Neural progenitor cell (in vitro differentiated cells): ENCODE measurements at places on chromosomes 2 and 18.

GRCh38 chr2:207166349-207167098 lies 776 bp upstream of the KLF7 start:
- DNase-seq, result peak; percentile 92

DNA sequence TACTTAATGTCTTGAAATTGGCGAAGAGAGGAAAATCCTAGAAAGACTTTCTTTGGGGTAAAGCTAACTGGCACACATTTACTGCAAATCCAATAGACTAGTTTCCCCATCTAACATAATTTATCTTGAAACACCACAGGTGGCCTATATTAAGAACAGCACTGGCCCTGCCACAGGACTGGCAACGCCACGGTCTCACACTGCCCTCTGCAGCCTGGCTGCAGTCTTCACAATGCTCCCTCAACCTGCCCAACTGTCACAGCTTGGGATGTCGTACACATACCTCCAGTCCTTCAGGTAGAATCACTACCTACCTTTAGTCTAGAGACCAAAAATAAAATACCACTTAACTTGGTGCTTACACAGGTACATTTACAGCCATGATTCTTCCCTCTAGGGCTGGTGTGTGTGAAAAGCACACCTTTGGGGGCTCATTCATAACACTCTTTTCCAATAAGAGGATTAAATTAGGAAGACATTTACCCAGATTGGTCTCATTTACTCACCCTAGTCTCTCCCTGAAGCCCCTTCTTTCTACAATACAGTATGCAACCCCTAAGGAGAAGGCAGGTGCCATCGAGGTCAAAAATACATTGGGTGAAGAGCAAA lies 222.2 kb downstream of the C1D start:
- DNase-seq, result peak; percentile 80

DNA sequence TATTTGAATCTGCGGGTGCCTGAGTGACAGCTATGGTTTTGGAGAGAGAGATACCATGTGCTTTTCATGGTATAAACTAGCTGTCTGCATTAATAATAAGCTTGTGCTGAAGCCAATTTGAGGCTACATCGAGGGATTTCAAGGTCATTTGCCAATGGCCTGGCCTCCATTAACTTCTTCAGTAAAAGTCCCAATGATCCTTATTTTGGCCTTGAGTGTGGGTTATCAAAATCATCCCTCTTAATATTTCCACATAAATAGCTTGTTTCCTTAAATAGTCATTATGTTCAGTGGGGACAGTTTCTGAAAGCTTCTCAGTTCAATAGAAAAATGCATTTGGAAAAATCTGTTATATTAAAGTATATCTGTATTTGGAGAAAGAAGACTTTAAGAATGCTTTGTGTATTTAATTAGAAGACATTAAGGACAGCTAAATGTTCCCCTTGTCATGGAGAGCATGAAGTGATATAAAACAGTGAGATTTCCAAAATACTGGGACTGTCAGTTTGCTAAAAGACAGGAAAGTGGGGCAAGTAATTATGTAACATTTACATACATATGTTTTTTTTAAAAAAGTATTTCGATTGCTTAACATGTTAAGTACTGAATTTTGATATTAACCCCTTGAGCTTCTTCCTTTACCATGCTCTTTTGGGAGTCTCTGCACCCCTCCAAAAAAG lies 355.5 kb upstream of the ZEB2 start:
- no peak for DNase-seq

DNA sequence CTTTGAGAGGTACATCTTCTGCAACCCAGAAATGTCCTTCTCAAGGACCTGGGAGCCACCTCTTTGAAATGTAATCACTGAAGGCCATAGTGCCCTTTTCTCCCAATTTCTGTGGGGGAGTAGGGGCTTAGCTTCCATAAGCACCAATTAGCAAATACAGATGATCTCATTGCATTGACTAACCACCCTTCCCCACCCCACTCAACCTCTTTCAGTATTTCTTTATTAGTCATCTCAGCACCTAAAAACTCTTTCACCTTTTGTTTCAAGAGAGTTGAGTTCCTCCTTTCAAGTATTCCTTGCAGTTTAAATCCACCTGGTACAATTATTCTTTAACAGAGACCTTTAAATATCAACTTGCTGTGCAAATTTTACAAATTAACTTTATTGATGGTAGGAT lies 1011.8 kb upstream of the CDH2 start:
- DNase-seq, result no peak

- DNase-seq, result peak; percentile 57
Measured at GRCh38 chr2:109057686-109058085, 68.7 kb upstream of the EDAR start.

GRCh38 chr18:11146947-11147345 lies 2.4 kb downstream of the PIEZO2 start:
- no peak for DNase-seq

GRCh38 chr18:59876310-59876626 lies 23.5 kb upstream of the PMAIP1 start:
- DNase-seq, result no peak

DNA sequence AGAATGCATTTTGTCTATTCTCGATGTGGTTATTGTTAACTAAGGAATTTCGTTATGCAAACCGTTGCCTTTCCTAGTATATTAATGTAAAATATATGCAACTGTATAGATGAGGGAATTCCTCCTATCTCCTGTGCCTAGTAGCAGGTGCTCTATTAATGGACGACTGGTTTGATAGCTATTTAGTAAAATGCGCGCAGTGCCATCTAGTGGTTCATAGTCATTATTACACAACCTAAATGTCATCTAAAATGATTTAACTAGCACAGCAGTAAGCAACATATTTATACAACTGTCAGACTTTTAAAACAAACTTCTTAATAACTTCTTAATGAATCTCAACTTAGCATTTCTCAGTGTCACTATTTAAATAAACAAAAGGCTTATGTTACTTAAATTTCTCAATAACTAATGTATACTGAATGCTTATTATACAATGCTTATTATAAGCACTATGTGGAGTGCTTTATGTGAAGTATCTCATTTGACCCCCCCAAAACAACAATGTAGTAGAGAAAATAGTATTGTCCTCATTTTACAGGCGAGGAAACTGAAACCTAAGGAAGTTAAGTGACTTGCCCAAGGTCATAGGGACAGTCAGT lies 77.9 kb downstream of the DTNA start:
- peak; percentile 75 for DNase-seq

DNA sequence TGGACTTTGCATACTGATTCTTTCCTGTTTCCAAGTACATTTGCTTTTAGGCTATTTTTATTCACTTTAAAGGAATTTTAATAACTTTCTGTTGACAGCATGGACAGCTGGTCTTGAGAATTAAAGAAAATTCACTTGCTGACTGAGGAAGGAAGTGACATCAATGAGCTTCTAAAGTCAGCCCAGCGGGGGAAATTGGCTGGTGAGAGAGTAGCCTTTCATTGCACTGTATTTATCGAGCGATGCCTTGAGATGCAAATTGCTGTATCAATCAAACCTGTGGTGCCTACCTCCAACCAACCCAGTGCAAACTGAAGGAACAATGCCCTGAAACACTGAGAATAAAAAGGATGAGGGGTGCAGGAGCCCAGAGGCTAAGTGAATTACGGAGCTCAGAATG lies 91.4 kb upstream of the AQP4 start:
- peak; percentile 85 for DNase-seq

DNA sequence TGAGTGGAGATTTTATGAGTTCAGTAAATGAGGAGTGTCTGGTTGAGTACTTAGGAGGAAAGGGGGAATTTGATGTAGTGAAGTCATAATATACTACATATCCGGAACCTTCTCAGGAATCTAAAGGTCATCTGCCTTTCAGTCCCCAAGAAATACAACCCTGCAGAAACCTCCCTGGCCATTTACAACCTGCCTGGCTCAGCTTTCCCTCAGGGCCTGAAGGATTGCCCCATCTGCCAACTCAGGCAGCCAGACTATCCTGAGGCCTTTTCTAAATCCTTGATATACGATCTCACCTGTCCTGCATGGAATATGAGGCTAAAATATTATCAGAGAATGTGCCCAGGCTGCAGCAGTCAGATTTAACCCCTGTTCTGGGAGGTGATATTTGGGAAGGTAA lies 165.4 kb upstream of the SPOPL start:
- no peak for DNase-seq

- no peak for DNase-seq
Measured at GRCh38 chr2:189542145-189542882, 38.3 kb downstream of the SLC40A1 start.

GRCh38 chr2:24707143-24707542 lies 86.0 kb downstream of the PTRHD1 start:
- no peak for DNase-seq

DNA sequence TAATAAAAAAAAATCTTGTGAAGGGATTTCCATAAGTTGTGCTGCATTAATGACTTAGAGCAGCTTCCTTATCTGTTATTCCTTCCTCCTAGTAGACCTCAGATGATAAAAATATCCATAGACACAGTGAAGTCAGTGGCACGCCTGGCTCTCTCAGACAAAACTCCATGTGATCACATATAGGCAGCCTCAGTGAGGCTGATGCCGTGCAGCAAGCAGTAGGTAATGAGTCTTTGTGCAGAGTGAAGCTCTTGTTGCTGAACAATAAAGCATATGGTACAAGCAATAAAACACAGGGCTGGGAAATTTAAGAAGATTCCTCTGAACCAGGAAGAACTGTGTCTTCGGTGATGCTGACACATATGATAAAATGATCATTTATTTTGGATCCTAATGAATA lies 102.7 kb downstream of the CSRNP3 start:
- peak; percentile 29 for DNase-seq

- no peak for DNase-seq
Measured at GRCh38 chr2:50006327-50006726, 852.0 kb upstream of the FSHR start.

- no peak for DNase-seq
Measured at GRCh38 chr2:136029149-136029548, 43.7 kb upstream of the DARS1 start.

- no peak for DNase-seq
Measured at GRCh38 chr2:208360259-208361076, 46.1 kb upstream of the PTH2R start.

- DNase-seq, result no peak
Measured at GRCh38 chr2:26000561-26001082, 18.3 kb upstream of the KIF3C start.

DNA sequence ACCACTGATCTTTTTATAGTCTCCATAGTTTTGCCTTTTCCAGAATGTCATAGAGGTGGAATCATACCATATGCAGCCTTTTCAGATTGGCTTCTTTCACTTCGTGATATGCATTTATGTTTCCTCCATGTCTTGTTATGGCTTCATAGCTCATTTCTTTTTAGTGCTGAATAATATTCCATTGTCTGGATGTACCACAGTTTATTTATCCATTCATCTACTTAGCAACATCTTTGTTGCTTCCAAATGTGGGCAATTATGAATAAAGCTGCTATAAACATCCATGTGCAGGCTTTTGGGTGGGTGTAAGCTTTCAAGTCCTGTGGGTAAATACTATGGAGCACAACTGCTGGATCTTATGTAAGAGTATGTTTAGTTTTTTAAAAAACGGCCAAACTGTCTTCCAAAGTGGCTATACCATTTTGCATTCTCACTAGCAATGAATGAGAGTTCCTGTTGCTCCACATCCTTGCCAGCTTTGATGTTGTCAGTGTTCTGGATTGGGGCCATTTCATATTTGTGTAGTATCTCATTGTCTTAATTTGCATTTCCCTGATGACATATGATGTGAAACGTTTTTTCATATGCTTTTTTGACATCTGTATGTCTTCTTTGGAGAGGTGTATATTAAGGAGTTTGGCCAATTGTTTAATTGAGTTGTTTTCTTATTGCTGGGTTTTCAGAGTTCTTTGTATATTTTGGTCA lies 20.6 kb downstream of the STPG4 start:
- DNase-seq, result no peak

DNA sequence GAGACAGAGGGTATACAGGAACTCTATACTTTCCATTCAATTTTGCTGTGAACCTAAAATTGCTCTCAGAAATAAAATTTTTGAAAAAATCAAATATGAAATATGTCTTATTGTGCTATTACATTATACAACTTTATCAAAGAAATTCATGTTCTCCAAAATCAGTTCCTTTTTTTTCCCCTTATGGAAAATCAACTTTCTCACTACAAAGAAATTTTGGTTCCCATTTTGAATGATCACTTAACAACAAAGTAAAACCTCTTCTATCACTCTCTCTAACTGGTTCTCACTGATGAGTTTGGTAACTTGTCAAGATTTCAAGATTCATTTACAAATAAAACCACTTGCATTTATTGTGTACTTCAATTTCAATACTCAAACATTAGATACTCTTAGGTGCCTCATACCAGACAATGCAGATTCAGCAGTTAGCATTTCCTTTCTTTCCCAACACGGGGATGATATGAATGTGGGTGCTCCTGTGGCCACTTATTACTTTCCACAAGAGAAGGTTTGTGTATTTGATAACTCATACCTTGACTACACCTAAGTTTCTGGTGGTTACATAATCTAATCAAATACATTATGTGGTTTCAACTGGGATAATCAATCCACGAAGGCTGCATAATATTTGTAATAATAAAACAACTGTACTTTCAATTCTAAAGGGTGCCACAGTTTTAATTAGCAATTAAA lies 6.4 kb downstream of the PSME4 start:
- no peak for DNase-seq

DNA sequence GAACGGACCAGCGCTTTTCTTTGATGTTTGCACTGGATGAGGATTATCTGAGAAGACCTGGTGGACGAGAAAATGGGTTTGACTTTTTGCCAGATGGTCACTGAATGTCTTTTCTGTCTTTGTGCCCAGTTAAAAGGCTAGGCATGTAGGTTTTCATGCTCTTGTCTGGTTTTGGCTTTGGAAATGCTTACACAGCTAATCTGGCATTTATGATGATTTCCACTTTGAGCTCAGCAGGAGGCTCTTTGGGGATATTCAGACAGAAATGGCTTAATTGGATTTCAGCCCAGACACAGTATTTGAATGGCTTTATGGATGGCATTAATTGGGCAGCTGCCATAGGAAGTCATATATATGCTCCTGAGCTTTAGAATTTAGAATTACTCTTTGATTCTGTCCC lies 59.6 kb downstream of the NCK2 start:
- DNase-seq, result no peak

GRCh38 chr2:130373808-130374365 lies 18.0 kb downstream of the PTPN18 start:
- DNase-seq, result no peak

- no peak for DNase-seq
Measured at GRCh38 chr2:143545949-143546255, 416.7 kb downstream of the ARHGAP15 start.

DNA sequence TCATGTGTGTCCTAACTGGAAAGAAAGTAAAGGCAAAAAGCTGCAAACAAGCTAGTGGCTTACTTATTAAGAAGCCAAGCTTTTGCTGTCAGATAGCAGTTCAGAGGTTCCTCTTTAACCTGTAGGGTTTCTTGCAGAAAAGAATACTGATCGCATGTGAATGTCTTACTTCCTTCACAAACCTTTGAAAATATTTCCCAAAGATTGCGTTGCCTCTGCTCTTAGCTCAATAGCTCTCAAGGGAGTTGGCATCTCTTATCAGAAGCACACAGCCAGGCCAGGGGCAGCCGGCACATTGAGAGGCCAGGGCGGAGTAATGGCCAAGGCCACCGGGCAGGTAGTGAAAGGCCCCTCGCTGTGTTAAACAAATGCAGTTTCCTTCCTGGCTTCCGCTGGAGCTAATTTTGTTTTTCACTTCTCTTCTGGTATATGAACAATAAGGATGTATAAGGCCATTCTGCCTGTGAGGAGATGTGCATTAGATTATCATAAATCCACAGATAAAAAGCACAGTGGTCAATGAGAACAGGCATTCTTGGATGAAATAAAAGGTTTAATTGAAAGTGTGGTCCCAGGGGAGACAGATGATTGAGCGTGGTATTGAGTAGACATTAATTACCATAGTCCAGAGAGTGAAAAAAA lies 542.4 kb upstream of the NRP2 start:
- peak; percentile 9 for DNase-seq
